ENCODE measurements at places on chromosomes 13 and 19.

DNA sequence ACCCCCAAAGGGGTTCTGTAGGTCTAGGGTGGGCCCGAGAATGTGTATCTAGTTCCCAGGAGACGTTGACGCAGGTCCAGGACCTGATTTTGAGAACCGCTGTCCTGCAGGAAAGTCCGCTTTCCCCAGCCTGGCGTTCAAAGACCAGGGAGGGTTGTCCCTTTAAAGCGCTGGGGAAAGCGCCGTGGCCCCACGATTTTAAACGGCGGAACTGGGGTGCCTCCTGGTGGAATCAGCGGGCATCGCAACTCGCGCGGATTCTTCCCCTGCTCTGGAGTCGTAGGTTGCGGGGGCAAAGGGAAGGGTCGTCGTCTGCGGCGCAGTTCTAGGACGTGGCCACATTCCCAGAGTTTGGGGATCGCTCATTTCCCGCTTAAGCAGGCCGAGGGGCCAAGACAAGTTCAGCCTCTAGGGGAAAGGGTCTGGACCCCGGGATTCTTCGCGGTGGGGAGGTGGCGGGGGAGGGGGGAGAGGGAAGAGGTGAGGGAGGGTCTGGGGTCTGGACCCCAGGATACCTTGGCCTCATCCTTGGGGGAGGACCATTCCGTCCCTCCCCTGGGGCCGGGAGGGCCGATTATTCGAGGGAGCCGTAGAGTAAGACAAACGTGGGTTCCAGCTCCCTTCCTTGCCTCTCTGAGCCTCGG is 7.7 kb downstream of the PNMA8B start:
- peak; percentile 85 for DNase-seq

DNA sequence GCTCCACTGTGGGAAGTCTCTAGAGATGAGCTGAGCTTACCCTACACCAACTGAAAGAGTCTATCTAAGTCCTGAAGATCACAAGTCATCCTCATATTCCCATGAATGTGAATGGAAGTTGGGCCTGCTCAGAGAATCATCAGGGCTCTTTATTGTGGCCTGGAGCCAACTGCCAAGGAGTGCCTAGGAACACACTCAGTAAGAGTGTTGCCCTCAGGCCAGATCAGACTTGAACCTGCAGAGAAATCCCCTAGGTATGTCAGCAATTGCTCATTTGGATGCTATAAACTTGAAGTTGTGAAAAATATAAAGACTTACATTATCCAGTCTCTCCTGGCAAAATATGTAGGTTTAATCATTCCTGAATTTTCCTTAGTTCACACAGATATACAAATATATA is 1070.2 kb downstream of the EFNB2 start:
- no peak for DNase-seq

GRCh38 chr13:100088644-100089464 is at the start of gene PCCA:
Gene PCCA (plus strand): TSS chr13:100089093. CDS start chr13:100089121, 28 bp downstream.
- DNase-seq = peak; percentile 77

GRCh38 chr13:20165417-20166257 is 4.8 kb upstream of the GJA3 start:
- no peak for DNase-seq

- no peak for DNase-seq
Measured at GRCh38 chr19:19745496-19746285, 12.8 kb upstream of the ZNF14 start.

DNA sequence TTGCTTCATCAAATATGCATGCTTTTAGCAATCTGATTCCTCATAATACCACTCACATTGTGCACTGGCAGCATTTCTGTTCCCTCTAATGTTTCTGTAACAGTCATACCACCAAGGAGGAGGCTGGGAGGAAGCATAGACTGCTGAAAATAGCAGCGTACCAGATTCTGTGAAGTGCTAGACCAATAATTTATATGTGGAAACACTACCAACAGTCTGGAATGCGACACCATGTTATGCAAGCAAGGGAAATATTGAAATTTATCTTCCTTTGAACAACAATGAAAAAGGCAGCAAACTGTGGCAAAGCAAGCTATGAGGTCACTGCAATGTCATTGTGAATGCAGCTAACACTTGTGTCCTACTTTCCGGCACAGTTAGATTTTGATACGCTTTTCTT is 1388.0 kb downstream of the EFNB2 start:
- DNase-seq = no peak

- no peak for DNase-seq
Measured at GRCh38 chr13:74550039-74550438, 415.8 kb upstream of the KLF12 start.

DNA sequence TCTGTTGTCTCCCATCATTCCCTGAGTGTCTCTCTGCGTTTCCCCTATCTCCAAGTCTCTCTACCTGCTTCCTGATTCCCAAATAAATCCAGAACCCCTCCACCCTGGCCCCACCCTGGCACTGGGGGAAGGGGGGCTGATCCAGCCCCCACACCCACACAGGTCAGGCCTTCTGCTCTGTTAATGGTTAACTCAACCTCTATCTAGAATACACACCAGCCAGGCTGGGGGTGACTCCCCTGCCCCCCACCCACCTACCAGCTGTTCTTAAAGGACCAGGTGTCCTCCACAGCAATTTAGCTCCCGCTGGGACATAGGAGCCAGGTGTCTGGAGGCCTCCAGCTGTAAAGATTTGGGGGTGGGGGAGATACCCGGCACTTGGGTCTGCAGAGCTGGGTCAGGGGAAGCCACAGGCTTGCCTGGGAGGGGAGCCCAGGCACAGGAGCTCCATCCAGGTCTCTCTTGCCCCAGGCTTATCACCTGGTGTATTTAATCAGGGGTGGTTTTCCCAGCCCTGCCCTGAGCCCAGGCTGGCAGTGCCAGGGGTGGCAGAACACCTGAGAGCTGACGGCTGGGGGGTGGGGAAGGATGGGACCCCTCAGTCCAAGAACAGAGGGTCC is 3.9 kb downstream of the IRF2BP1 start:
- no peak for DNase-seq

GRCh38 chr13:37806666-37807065 is 62.9 kb downstream of the TRPC4 start:
- DNase-seq = no peak

- DNase-seq = no peak
Measured at GRCh38 chr13:104757712-104758111, 1691.5 kb upstream of the SLC10A2 start.

DNA sequence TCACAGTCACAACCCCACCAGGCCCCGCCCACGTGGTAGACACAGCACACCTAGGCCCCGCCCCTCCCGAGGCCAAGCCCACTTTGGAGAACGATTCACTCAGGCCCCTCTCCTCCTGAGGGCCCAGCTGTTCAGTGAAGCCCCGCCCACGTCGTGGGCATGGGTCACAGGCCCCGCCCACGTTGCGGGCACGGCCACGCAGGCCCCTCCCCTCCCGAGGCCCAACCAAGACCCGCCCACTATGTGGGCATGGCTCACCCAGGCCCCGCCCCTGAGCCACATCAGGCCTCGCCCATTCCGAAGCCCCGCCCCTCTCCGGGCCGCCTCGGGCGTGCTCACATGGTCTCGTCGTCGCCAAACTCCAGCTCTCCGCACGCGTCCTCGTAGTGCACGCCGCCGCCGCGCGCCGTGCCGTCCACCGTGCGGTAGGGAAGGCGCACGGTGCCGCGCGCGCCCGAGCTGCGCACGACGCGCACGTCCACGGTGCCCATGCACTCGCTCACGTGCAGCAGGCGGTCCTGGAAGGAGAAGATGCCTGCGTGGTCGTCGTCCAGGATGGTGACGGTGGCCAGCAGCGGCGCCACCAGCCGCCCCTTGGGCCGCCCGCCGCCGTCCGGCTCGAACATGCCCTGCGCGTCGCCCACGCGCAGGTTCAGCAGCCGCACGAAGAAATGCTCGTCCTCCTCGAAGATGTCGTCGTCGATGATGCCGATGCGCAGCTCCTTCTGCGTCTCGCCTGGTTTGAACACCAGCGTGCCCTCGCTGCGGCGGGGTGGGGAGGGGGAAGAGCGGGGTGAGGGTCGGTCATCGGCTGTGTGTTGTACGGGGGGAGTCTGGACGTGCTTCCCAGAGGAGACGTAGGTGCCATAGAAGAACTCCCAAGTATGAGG is 24.0 kb downstream of the SLC8A2 start:
- peak; percentile 67 for DNase-seq

- DNase-seq = no peak
Measured at GRCh38 chr19:3914199-3914598, 18.7 kb upstream of the NMRK2 start.

- DNase-seq = no peak
Measured at GRCh38 chr13:105116966-105117365, 1418.5 kb downstream of the EFNB2 start.

GRCh38 chr19:48258350-48258749 is 2.6 kb upstream of the CARD8 start:
- no peak for DNase-seq

- no peak for DNase-seq
Measured at GRCh38 chr19:49862391-49863253, 4.8 kb downstream of the PNKP start.

GRCh38 chr19:57558525-57558924 is 1.1 kb downstream of the ZNF550 start:
- DNase-seq = no peak

- no peak for DNase-seq
Measured at GRCh38 chr13:73467125-73467524, 408.3 kb downstream of the KLF5 start.

DNA sequence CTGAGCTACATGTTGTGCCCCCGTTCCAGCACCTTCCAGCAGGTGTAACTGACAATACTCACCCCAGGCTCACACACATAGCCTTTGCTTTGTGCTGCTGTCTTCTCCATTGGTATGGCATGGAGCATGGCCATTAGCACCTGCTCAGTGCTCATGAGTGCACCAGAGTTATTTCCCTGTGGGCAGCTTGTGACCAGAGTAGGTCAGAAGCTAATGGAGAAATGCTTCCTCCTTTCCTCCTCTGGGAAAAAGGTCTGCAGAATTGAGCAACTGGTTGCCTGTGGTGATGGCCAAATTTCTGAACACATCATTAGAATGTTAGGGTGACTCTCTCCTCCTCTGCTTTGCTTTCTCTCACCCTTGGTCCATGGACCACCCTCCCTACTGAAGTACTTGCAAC is 344.5 kb upstream of the TMTC4 start:
- DNase-seq = no peak

DNA sequence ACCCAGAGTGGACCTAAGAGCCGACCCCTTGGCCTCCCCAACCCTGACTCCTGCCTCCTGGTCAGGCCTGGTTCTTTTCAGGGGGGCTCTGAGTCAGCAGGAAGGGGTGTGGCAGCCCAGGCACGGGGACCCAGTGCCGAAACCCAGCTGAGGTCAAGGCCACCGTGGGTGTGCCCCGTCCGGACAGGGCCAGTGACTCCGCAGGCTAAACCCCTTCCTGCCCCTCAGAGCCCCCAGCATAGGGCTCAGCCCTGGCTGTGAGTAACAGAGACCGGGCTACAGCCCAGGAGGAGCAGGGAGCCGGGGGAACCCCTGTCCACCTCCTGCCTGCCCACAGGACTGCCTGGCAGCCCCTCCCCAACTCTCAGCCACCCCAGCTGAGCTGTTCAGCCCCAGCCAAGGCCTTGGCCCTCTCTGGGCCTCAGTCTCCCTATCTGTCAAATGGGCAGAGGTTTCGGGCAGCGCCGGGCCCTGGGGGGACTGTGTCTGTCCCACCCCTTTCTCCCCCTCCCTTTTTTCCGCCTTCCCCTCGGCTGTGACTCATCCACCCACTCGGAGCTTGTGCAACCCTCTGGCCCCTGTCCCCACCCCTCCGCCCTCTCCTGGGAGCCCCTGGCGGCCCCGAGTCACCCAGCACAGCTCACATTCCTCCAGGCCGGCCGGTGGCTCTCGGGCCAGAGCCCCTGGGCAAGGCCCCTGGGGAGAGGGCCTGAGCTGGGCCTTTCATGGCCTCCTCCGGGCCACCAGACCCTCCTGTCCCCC is 8.6 kb downstream of the ZBTB7A start:
- peak; percentile 62 for DNase-seq

GRCh38 chr19:44512326-44513298 is 12.3 kb upstream of the ZNF180 start:
- DNase-seq = no peak

DNA sequence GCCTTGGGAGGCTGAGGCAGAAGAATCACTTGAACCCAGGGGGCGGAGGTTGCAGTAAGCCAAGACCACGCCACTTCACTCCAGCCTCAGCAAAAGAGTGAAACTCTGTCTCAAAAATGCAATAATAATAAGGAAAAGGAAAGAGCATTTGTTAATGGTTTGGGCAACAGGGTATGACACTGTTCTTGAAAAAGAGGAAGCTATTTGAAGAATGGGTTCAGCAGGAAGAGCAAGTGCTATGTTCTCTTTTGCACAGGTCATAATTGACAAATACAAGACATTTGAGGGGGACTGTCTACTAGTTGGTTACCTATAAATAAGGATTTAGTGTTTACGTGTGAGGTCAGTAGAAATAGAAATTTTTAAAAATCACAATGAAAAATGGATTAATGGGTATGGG is 218.3 kb downstream of the DCT start:
- no peak for DNase-seq

- DNase-seq = no peak
Measured at GRCh38 chr13:46801858-46802257, 4.9 kb upstream of the ESD start.

GRCh38 chr13:98838776-98839175 is 86.3 kb upstream of the SLC15A1 start:
- no peak for DNase-seq

DNA sequence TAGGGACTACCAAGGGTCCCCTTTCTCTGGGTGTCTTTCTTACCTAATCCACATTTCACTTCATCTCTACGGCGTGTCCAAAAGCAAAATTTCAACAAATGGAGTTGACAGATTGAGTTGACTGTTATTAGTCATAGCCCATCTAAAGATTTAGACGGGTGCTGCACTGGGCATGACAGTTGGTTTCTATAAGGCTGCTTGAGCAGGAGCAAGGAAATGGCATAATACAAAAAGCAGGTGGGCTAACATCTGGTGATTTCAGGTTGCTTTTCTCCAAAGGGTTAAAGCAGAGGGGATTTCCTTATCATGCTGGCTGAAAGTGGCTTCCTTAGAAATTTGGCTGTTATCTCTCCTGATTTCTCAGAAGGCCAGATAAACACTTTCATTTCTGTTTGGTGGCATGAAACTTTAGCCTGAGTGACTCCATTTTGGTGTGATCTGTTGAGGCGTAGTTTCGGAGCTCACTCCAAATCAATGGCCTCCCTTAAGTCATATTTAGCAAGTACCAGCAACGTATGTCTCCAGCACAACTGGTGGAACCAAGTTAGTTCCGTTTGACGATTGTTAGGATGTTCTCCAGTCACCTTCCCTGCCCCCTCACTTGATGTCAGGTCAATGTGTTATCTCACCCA is 440.4 kb downstream of the FGF9 start:
- no peak for DNase-seq
